ENCODE measurements at places on chromosomes 4 and X. TPM values are rescaled to one million over a fixed set of nuclear protein-coding genes. Genes with fewer than 3 reads are reported as not detected.

The TNIP3 gene
- total RNA-seq = 0.43 TPM

The MAGEB10 gene
- not detected for total RNA-seq

The SPANXA1 gene
- total RNA-seq = 0.25 TPM

The LIMCH1 gene
- total RNA-seq = 55.2 TPM

The SYP gene
- 3.2 TPM for total RNA-seq

The TMPRSS11F gene
- not detected for total RNA-seq

The MTMR1 gene
- 17.5 TPM for total RNA-seq

The CXorf49 gene
- not detected for total RNA-seq

The GRIA2 gene
- not detected for total RNA-seq

The PPEF2 gene
- total RNA-seq = not detected

The STBD1 gene
- 13.8 TPM for total RNA-seq

The EMD gene
- 149 TPM for total RNA-seq

The FGF13 gene
- not detected for total RNA-seq
